Stimulated activated CD4-positive, alpha-beta T cell treated with anti-CD3 and anti-CD28 coated beads, Interleukin-12 subunit alpha, Interleukin-12 subunit beta, amount 100 ng/mL, for 48 hours (primary cell): ENCODE measurements at places on chromosomes 12 and 14.

GRCh38 chr12:50074936-50075807 lies 10.0 kb upstream of the SMARCD1 start:
- DNase-seq: peak; percentile 58

GRCh38 chr12:26239122-26239851 lies 43.9 kb downstream of the SSPN start:
- no peak for DNase-seq

- DNase-seq: no peak
These were observed 7.6 kb downstream of the KCTD10 start for GRCh38 chr12:109469517-109469916.

DNA sequence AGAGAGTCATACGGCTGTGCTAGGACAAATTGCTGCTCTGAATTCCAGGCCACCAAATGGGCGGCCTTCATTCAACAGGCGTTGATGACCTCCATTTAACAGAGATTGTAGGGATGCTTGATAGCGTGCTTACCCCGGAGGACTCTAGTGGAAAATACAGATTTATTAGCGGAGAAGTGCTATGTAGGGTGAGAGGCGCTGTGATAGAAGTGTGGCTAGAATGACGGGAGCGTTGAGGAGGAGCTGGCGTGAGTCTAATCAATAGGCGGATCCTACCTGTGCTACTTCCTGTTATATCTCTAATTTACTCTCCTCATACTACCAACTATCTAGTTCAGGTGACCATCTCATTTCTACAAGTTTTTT lies 668 bp downstream of the MRPS35 start:
- no peak for DNase-seq

- no peak for DNase-seq
These were observed 7.0 kb downstream of the NIN start for GRCh38 chr14:50823762-50824636.

DNA sequence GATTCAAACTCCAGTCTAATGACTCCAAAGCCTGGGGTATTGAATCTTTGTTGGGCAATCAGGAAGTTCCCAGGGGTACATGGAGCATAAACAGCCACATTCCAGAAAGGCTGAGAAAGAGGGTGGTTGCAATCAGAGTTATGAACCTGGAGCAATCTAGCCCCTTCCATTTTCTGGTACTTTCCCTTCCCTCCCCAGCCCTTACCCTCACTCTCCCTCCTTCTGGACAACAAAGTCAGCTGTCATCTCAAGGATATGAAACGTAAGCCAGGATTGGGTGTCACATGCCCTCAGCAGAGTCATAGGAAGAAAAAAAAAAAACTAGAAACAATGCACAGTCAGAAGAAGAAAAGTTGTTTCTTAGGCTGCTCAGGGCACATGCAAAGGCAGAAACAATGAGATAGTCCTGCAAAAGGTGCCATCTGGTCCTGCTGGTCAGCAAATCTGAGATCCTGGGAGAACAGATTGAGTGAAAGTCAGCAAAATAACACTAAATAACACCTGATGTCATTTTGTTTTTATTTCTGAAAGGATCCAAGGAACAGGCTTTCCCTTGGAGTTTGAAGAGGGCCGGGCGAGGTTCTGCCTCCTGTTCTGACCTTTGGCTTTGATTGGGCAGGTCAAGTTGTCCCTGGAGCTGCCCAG lies 27.1 kb downstream of the TMEM229B start:
- no peak for DNase-seq

- DNase-seq: no peak
These were observed 50.0 kb downstream of the PPFIBP1 start for GRCh38 chr12:27573972-27574371.

GRCh38 chr14:35865611-35866324 lies 39.6 kb downstream of the BRMS1L start:
- DNase-seq: no peak

- DNase-seq: no peak
These were observed 55.3 kb downstream of the RPL10L start for GRCh38 chr14:46596236-46596635.

GRCh38 chr14:103097994-103098957 lies 3.8 kb downstream of the EXOC3L4 start:
- no peak for DNase-seq

DNA sequence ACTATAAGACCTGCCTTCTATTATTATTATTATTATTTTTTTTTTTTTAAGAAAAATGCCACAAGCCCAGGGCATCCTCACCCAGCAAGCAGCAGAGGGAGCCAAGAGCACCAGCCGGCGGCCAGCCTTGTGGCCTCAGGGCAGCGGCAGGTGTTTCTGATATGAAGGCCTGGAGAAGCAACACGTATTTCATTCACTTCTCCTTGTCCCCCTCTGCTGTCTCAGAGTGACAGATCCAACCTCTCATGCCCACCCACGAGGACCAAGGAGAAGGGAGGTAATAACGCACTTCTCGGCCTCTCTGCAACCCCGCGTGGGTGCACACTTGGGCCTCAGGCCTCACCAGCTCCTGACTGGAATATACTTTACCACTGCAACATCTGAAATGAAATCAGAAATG lies 25.4 kb downstream of the CDC42BPB start:
- DNase-seq: no peak

- no peak for DNase-seq
These were observed 22.7 kb upstream of the KRT78 start for GRCh38 chr12:52871291-52872039.

DNA sequence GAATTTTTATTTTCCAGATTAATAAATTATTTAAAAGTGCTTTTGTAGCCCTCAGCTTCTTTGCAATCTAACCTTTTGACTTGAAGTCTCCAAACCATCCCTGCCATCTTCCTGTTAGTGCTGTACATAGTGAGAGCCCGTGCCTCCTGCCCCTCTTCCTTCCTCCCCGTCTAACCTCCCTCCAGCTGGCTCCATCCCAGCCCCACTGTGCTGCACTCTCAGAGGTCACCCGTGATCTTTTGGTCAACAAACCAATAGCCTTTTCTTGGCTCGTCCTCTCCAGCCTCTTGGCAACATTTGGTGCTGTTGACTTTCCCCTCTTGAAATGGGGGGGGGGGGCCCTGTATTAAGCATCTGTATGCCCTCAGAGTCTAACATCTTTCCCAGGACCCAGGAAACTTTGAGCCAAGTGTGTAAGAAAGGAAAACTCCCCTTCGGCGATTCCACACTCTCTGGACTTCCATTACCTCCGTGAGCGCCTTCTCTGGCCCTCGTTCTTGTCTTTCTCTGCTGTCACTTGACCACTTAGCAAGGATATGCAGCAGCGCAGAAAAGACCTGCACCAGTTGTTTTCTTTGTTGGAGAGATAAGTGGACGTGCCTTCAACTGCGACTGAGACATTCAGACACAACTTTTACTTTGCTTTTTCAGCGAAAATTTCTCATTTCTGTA lies 44.1 kb downstream of the FBXW8 start:
- DNase-seq: no peak

- DNase-seq: no peak
These were observed 77.4 kb downstream of the SCARB1 start for GRCh38 chr12:124786061-124786964.
